ENCODE measurements at places on chromosomes 5 and 9. TPM values are rescaled to one million over a fixed set of nuclear protein-coding genes. Genes with fewer than 3 reads are reported as not detected.
A peak's percentile ranks its signal among the peaks of the same experiment; 100 is the strongest.

DNA sequence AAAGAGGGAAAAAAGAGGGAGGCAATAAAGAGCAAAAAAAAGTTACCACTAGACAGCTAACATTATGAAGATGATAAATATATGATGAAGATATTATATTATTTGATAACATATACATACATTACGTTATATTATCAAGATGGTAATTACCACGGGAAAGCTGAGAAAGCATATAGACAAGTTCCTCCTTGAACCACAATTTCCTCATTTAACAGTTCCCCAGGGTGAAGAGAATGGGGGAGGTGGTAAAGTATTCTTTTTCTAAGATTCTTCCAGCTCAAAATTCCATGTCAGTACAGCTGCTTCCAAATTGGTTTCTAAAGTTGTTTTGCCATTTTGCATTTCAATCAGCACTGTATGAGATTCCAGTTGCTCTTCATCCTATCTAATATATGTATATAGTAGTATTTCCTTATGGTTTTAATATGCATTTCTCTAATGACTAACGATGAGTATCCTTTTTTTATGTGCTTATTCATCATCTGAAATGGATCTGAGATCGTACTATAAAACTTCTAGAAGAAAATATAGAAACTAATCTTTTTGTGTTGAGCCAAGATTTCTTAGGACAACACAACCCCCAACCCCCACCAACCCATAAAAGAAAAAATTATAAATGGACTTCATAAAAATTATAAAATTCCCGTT, 49.5 kb upstream of the C9orf72 start:
- no peaks in the 10 kb centered on the region for H3K4me1 ChIP-seq
- H3K4me3 ChIP-seq = no peak overlapping the region
- no peak for DNase-seq
- H3K27ac ChIP-seq = no peak overlapping the region
- H3K27me3 ChIP-seq = no peaks in the 10 kb centered on the region
- no peaks in the 10 kb centered on the region for H3K36me3 ChIP-seq

- peak overlapping the region; percentile 82 for H3K4me3 ChIP-seq
- no peaks in the 10 kb centered on the region for H3K36me3 ChIP-seq
- DNase-seq = no peak
- no peaks in the 10 kb centered on the region for H3K4me1 ChIP-seq
Measured at GRCh38 chr5:103120607-103121200, 603 bp downstream of the PPIP5K2 start.

Gene PCDH1
- total RNA-seq = 27.3 TPM

DNA sequence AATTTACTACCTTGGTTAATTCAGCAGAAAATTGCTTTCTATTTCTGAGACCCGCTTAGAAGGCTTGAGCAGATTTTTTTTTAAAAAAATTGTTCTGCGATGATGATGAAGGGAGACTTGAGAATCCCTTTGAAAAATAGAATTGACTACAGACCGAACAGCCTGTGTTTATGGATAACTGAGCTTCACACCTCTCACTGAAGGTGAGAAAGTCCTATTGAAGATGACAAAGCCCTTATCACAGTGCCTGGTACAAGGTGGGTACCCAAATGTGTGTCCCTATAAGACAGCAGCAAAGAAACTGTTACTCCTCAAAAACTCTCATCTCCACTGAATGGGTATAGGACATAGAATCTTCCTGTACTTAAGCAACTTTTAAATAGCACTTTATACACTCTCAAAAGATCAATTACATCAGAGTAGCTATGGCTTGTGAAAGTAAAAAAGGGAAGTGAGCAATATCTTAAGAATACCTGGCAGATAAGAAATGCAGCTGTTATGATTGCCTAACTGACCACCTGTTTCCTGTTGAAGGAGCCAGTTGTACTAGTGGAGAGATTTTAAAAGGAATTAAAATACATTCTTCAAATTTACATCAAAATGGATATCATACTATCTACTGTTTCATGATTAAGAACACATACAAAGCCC, 419.7 kb downstream of the CHSY3 start:
- H3K36me3 ChIP-seq = no peaks in the 10 kb centered on the region
- H3K27ac ChIP-seq = no peak overlapping the region
- H3K4me1 ChIP-seq = no peaks in the 10 kb centered on the region
- H3K4me3 ChIP-seq = no peak overlapping the region
- no peak for DNase-seq

GRCh38 chr5:109351988-109352864, 57.5 kb downstream of the PJA2 start:
- no peaks in the 10 kb centered on the region for H3K4me1 ChIP-seq
- no peak for DNase-seq
- H3K27ac ChIP-seq = no peak overlapping the region
- no peak overlapping the region for H3K4me3 ChIP-seq
- H3K36me3 ChIP-seq = peaks cover 6% of the 10 kb centered on the region
- H3K27me3 ChIP-seq = no peaks in the 10 kb centered on the region

Gene PCDHB16
- total RNA-seq = 0.51 TPM

- H3K4me3 ChIP-seq = no peak overlapping the region
- no peaks in the 10 kb centered on the region for H3K36me3 ChIP-seq
- no peaks in the 10 kb centered on the region for H3K4me1 ChIP-seq
- no peak overlapping the region for H3K27ac ChIP-seq
- no peaks in the 10 kb centered on the region for H3K27me3 ChIP-seq
Measured at GRCh38 chr5:138646671-138647070, 71.5 kb upstream of the HSPA9 start.

- no peak overlapping the region for H3K4me3 ChIP-seq
- H3K27me3 ChIP-seq = no peaks in the 10 kb centered on the region
- H3K27ac ChIP-seq = no peak overlapping the region
- no peaks in the 10 kb centered on the region for H3K4me1 ChIP-seq
- no peak for DNase-seq
Measured at GRCh38 chr5:43204958-43205357, 12.9 kb downstream of the NIM1K start.

DNA sequence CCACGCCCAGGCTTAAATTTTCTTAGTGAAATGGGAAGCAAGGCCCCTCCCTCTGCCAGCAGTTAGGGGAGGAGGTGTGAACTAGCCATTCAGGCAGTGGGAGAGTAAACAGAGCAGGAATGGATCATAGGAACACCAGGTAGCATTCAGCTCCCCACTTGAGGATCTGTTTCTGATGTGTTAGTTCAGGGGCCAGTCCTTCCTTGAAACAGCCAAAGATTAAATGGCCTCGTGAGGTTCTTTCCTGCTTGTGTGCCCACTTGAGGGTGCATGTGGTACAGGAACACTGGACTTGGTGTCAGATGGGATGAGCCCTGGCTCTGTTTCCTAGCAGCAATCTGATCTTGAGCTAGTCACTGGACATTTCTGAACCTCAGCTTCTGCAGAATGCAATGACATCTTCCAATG, 21.2 kb downstream of the FAXDC2 start:
- no peak for DNase-seq
- H3K4me3 ChIP-seq = no peak overlapping the region
- no peaks in the 10 kb centered on the region for H3K4me1 ChIP-seq
- H3K27me3 ChIP-seq = no peaks in the 10 kb centered on the region

Gene MTREX
- 42.4 TPM for total RNA-seq

Gene PRRT1B
- total RNA-seq = 7.3 TPM

DNA sequence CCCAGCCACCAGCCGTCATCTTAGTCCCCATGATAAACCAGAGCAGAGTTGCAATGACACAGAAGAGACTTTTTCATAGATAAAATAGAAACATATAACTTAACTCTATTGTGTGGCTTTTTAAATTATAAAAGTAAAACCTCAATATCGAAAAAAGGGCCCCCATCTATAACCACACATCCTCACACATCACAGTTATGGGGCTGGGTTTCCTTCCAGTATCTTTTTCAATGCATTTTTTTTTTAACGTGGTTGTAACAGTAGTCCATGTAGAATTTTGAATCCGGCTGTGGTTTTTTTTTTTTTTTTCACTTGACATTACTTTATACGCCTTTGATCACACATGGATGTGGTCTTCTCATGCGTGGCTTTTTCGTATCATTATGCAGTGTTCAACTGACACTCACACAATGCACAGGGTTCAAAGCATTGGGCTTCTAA, 77.4 kb downstream of the CFAP77 start:
- no peak overlapping the region for H3K27ac ChIP-seq
- H3K36me3 ChIP-seq = no peaks in the 10 kb centered on the region
- no peaks in the 10 kb centered on the region for H3K4me1 ChIP-seq
- H3K27me3 ChIP-seq = peaks cover 3% of the 10 kb centered on the region
- DNase-seq = no peak
- no peak overlapping the region for H3K4me3 ChIP-seq

Gene IL3
- total RNA-seq = not detected

DNA sequence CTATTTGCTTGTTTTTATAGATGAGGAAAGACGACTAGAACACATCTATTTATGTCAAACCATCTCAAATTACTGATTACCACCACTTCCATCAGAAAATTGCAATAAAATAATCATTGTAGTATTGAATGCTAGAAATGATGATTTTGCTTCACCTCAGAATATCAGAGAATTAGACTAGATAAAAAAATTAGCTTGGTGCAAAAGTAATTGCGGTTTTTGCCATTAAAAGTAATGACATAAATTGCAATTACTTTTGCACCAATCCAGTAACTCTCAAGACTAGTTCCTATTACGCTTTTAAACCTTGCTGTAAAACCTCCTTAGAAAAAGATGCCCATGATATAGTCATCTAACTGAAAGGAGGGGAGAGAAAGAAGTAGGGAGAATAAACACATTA, 556.7 kb upstream of the GRIN3A start:
- H3K27me3 ChIP-seq = no peaks in the 10 kb centered on the region
- H3K27ac ChIP-seq = no peak overlapping the region
- no peaks in the 10 kb centered on the region for H3K4me1 ChIP-seq
- DNase-seq = no peak
- no peaks in the 10 kb centered on the region for H3K36me3 ChIP-seq

Gene VDAC1
- total RNA-seq = 209 TPM

Gene MACIR
- total RNA-seq = 1.9 TPM

Gene RPL12
- total RNA-seq = 874 TPM

GRCh38 chr5:141507387-141508091, 18.7 kb downstream of the PCDHGC5 start:
- H3K27me3 ChIP-seq = no peaks in the 10 kb centered on the region
- H3K36me3 ChIP-seq = no peaks in the 10 kb centered on the region
- peak overlapping the region; percentile 68 for H3K27ac ChIP-seq
- H3K4me1 ChIP-seq = no peaks in the 10 kb centered on the region
- no peak for DNase-seq

DNA sequence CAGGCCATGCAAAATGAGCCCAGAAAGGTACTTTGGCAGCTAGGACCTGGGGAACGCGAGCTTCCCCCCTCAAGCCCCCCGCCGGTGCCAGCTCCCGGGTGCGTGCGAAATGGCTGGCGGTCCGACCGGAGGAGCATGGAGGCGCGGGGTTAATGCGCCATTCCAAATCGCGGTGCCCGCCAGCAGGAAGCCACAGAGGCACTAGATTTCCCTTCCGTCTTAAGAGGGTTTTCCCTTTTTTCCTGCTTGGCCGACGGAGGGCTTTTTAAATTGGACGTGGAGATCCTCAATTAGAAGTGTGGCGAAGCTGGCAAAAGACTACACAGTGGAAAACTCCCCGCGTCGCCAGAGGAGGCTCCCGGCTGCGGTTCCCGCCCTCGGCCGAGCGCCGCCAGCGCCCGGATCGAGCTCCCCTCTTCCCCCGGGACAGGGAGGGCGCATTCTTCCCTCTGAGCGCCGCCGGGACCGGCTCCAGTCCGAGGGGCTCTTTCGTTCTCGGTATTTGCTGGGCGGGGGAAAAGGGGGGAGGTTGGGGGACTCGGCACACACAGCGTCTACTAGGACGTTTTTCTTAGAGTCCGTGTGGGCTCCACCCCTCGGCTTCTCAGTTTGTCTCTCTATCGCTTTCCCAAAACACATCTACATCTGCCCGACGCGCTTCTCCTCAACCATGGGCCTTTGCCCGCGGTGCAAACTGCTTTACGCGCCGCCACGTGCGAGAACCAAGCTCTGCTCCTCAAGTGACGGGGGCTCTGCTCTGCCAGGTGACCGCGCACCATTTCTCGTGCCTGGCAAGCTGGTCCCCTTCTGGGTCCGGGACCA, 3.0 kb downstream of the GDNF start:
- no peaks in the 10 kb centered on the region for H3K4me1 ChIP-seq
- DNase-seq = no peak
- H3K36me3 ChIP-seq = no peaks in the 10 kb centered on the region
- H3K27me3 ChIP-seq = no peaks in the 10 kb centered on the region
- H3K27ac ChIP-seq = no peak overlapping the region
